ENCODE measurements at places on chromosomes 5 and 9.

- DNase-seq = no peak
Observed at GRCh38 chr9:133786907-133787753, 49.0 kb upstream of the SARDH start.

- DNase-seq = no peak
Observed at GRCh38 chr5:23064710-23065109, 211.6 kb upstream of the CDH12 start.

DNA sequence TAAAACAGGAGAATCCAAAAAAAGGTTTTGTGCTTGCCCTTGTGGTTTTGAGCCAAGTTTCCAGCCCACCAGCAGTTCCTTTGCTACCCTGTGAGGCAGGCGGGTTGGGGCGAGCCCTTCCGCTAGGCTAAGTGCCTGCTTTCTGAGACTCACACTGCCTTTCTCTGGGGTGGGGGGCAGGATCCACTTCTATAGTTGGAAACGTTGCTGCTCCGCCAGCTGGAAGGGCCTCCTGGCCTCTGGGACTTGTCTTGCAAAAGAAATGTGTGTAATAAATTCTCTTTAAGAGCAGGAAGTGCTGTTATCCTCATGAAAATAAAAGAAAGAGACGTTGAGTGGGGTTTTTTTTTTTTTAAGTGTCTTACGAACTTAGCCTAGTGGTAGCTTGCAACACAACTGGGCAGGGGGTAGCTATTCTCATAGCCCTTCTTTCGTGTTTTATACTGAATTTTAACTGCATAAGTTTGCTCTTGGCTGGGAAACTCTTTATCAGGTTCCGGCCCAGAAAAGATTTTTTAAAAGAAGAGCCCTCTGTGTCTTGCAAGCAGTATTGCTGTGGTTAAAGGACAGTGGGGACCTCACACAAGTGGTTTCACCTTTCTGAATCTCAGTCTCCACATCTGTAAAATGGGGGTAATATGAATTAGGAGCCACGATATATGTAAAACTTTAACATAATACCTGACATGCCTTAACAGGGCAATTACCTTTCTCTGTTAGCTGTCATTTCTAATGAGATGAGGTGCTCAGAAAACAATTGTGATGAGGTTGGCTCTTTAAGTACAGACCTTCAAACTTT, 19.8 kb downstream of the JADE2 start:
- no peak for DNase-seq

- no peak for DNase-seq
Observed at GRCh38 chr5:2102819-2103776, 220.4 kb upstream of the IRX4 start.

DNA sequence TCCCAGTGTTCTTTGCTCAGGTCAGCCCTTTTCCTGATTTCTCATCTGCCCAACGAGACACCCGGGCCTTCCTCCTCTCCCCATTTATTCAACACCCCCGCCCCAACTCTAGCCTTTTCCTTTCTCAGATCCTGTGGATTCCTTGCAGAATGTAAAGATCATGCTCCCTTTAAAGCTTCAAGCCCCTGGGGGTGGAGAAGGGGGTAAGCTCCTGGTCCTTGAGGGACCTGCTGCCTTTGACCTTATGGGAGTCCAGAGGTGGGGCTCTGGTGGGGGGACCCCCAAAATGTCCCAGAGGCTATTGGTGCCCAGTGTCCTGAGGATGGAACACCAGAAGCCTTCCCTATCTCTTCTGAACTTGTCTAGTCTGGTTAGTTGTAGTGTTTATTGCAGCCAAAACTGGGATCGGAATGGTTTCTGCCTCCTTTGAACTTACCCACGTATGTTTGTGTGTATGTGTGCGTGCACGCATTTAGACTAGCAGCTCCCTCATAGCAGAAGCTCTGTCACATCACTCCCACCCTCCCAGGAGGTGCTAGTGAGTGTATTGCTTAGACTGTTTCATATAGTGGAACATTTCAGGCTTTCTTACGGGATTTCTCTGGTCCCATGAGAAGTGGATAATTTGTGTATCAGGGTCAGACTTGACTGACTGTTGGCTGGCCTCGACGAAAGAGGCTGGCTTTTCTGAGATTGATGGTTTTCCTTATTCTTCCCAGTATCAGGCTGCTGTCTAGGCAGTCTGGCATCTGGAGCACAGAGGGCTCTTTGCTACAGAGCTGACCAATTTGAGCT, 1.1 kb downstream of the GALNT10 start:
- peak; percentile 50 for DNase-seq

GRCh38 chr9:122941582-122942234, 888 bp downstream of the RABGAP1 start:
- peak; percentile 53 for DNase-seq

DNA sequence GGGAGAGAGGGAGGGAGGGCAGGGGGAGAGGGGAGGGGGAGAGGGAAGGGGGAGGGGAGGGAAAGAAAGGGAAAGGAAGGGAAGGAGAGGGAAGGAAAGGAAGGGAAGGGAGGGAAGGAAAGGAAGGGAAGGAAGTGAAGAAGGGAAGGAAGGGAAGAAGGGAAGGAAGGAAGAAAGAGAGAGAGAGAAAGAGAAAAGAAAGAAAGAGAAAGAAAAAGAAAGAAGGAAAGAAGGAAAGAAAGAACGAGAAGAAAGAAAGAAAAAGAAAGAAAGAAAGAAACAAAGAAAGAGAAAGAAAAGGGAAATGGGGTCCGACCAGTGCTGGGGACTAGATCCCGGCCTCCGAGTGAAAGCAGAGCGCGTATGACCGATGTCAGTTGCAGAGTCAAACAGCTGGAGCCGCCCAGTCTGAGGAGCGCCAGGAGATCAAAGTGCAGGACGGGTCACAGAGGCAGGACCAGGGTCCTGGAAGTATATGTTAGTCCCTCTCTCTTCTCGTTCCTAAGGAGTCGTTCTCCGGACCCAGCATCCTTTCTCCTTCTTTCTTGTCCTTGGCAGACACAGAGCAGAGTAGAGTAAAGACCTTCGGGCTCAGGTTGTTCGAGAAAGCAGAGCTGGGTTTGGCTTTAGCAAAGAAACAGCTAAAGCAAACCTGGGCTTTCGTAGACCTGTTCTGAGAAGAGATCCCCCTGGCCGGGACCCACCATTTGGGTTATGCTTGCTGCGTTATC, 305.4 kb upstream of the MSX2 start:
- DNase-seq = no peak
